ENCODE measurements at places on chromosomes 3 and 15.

- no peak for DNase-seq
These were observed 106.6 kb downstream of the LRIG1 start for GRCh38 chr3:66394019-66394752.

GRCh38 chr15:69132977-69133861 is 27.2 kb upstream of the GLCE start:
- no peak for DNase-seq

DNA sequence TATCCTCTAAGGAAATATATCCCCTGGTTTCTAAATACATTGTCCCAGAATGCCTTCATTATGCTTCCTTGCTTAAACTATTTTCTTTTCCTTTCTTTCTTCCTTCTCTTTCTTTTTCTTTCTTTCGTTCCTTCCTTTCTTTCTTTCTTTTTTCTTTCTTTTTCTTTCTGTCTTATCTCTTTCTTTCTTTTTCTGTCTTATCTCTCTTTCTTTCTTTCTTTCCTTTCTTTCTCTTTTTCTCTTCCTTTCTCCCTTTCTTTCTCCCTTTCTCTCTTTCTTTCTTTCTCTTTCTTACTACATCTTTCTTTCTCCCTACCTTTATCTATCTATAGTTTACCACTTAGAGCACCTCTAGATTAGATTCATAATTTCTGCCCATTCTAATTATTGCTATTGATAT is 552.1 kb downstream of the PYDC2 start:
- DNase-seq, result no peak

DNA sequence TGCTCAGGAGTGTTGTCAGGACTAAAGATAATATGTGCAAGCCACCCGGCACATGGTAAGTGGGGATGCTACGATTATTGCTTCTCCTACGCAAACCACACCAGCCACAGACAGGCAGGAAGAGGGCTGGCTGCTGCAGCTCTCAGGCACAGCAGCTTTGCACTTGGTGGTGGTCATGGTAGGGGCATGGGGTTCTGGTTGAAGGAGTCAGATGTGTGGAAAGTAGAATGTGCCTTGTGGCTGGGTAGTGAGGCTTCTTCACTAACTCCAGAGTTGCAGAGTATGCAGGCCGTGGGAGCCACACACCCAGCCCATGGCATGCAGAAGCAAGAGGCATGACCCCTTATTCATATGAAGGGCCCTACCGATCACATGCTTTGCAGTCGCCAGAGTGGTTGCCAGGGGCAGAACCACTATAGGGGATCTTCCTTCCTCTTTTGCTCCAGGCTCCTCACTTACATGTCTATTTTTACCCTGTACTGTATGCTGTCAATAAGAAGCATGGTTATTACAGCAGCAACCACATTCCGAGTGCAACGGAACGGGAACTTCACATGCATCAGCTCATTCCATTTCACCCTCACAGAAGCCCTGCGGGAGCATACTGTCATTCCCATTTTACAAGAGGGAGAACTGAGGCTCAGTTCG is 59.2 kb upstream of the HERC1 start:
- no peak for DNase-seq

- no peak for DNase-seq
These were observed 46.8 kb downstream of the PDE8A start for GRCh38 chr15:85028416-85028815.

GRCh38 chr15:90561344-90562244 is 31.9 kb downstream of the CRTC3 start:
- DNase-seq, result no peak

DNA sequence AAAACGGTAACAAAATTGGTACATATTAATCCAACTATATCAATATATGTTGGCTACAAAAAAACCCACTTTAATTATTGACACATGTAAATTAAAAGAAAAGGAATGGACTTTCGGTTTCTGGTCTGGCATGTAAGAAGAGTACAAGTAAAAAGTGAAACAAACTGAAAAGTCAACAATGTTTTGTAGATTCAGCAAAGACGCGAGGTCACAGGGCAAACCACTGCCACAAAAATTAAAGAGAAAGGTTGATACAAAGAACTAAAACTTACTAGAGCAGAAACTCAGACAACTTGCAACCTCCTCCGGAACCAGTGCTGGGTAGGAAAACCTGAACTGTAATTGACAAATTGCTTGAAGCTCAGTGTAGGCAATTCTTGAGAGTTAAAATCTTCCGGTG is 110.6 kb upstream of the ARPP21 start:
- no peak for DNase-seq

GRCh38 chr3:181808053-181808452 is 96.3 kb downstream of the SOX2 start:
- no peak for DNase-seq

DNA sequence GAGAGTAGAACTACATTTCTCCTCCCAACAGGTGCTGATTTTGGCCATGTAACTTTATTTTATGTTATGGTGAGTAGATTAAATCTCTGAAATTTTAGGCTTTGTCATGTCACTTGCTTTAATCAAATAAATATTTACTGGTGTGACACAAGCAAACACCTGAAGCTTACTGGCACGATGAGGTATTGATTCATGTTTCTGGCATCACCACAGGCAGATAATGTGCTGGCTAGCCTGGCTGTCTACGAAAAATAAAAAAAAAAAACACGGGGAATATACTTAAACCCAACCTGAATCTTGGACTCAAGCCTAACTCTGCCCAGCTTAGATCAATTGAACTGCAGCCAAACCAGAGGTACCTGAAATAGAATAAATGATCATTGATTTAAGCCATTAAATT is 65.6 kb upstream of the CADM2 start:
- DNase-seq, result no peak

DNA sequence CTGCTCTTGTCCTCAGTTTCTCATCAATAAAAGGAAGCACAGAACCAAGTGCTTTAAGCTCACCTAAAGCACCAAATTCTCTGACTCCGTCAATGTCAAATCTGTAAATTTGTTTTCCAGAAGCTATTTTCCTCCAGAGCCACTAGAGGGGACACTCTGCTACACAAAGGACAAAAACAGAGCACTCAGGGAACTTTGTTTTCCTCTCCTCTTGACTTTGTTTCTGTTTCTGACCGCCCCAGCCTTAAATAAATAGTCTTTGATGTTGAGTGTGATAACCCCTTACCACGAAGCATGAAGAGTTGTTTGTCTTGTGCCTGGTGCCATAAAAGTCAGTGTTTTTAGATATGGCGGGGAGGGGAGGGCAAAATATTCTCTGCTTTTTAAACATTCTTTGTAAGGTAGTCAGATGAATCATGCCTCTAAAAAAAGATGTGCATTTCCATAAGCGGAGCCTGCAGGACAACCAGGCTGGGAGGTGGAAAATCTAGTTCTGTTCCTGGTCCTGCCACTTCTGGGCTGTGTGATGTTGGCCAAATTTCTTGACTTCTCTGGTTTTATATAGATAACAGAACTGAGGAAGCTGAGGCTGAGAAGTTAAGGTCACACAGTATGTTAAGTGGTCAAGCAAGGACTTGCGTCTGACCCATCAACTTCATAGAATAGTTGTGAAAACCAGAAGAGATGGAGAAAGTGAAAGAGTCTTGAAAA is 7.3 kb upstream of the ZBTB38 start:
- DNase-seq, result peak; percentile 79

DNA sequence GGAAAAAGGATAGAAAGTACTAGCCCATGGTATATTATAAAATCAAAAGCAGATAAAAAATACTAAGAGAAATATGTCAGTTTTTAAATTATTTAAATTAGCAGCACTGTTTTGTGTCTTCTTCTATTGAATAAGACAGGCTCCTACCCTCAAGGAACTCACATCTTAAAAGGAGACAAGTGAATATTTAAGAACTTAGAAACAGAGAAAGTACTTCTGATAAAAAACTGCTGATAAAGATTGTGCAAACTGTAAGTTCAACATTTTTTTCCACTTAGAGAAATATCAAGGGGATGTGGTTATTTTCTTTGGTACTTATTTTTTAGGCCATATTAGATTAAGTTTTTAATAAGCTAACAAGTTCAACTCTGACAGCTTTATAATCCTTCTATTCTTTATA is 3.0 kb upstream of the ANKRD28 start:
- no peak for DNase-seq

DNA sequence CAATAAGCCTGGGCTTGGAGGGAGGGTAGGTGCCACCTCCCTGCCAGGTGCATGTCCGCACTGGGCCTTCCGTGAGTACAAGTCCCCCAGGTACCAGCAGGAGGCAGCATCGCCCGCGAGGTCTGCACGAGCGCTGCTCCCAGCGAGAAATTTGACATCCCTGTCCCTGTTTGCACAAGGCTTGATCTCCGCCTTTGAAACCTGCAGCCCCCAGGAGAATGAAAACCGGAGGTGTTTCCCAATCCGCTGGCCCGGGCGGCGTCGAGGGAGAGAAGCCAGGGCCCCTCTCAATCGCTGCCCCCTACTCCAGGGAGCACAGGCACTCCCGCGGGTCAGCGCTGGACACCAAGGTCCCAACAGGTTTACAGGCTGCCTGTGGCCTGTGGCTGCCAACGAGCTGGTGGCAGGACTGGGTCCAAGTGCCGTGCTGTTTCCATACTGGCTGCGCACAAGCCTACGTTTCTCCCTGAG is 961 bp downstream of the HAPLN3 start:
- peak; percentile 29 for DNase-seq

DNA sequence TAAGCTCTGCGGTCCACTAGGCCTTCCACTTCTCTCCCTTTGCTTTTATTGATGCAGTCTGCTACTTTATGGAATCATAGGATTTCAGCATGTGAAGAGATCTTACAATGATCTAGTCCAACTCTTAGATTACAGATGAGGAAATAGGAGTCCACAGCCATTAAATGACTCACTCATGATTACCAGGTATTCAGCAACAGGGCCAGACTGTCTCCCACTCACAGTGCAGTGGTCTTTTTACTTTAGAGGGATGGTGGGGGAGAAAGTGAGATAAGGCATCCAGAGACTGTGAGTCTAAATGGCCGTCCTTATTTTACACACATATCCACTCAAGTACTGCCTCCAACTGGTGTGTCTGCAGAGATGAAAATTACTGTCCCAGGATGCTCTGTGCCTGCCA is 88.5 kb upstream of the SKOR1 start:
- DNase-seq, result no peak

DNA sequence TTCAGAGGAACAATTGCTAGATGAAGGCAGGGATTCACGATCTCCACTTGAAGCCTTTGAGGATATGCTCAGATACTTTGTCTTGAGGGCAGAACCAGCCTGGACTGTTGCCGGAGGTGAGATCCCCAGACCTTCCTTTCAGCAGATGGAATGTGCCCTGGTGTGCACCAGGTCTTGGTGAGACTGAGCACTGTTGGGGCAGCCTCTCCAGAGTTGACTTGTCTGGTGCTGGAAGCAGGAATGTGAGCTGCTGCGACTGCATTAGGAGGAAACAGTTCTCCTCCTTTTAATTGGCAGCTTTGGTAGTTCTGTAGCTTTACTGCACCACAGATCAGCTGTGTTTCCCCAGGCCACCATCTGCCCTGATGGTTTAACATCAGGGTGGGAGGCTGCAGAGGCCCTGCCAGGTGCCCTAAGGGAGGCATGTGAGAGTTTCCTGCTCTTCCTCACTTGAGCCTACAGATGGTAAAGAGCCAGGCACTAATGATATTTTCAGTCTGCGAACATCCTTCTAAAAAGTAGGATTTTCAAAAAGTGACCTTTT is 58.5 kb downstream of the CTDSPL start:
- no peak for DNase-seq

- DNase-seq, result no peak
These were observed 28.7 kb upstream of the DAZL start for GRCh38 chr3:16633948-16634347.

DNA sequence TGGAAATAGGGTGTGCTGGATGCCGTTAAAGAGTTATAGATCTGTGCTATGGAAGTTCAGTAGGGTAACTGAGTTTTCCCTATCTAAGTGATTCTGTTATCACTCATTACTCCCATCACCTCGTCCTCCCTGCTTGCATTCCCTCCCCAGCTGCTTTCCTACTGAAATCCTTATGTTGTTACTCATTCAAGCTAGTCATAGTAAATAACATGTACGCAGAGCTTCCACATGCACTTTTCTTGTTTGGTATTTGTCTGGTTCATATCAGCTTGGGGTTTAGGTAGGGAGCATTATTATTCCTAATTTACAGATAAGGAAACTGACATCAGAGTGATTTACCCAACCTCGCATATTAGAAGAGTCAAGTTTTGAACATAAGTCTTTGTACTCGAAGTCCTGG is 135.1 kb downstream of the HCN4 start:
- no peak for DNase-seq

- no peak for DNase-seq
These were observed 13.0 kb upstream of the PCCB start for GRCh38 chr3:136237103-136237502.

GRCh38 chr15:66040211-66040892 is 171.1 kb downstream of the RAB11A start:
- DNase-seq, result no peak

DNA sequence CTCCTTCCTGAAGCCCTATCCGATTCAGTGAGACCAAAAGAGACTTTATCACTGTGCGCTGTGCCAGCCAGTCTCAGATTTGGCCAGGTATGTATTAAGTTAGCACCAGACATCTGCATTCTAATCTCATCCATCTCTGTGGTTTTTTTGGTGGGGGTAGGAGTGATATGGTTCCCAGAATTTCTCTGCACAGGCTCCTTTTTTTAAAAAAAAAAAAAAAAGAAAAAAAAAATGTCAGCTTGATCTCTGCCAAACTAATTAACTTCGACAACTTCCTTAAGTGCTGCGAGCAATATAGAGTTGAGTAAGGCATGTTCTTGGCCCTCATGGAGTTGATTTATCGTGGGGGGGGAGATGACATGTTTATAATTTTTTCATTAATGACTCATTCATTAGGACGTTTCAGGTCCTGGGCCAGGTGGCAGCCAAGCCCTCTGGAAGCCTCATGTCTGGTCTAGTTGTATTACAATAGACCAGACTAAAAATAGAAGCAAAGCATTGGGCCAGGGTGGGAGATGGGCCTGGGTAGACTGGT is 12.9 kb downstream of the SLCO3A1 start:
- no peak for DNase-seq

GRCh38 chr3:32285891-32286290 is 47.4 kb downstream of the CMTM8 start:
- no peak for DNase-seq

- no peak for DNase-seq
These were observed 192.6 kb upstream of the MBNL1 start for GRCh38 chr3:152076148-152076547.

DNA sequence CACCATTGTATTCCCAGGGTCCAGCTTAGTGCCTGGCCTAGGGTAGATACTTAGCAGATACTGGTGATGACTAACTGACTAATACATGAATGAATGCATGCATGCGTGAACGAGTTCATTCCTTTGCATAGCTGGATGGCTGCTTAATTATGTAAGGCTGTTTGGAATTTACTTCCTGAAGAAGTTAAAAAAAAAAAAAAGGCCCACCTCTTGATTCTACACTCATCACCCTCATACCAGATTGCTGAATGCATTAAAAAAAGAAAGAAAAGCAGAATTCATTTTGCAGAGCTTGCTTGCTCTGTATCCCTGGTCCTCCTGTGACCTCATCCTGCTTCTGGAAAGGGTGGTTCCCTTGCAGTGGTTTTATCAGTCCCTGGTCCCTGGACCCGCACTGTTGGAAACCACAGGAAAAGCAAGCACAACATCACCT is 277.6 kb upstream of the CFAP20DC start:
- no peak for DNase-seq

Measured in NCI-H774 (cell line).